Activated naive CD4-positive, alpha-beta T cell treated with anti-CD3 and anti-CD28 coated beads for 36 hours (primary cell): ENCODE measurements at places on chromosomes 3 and 15.

DNA sequence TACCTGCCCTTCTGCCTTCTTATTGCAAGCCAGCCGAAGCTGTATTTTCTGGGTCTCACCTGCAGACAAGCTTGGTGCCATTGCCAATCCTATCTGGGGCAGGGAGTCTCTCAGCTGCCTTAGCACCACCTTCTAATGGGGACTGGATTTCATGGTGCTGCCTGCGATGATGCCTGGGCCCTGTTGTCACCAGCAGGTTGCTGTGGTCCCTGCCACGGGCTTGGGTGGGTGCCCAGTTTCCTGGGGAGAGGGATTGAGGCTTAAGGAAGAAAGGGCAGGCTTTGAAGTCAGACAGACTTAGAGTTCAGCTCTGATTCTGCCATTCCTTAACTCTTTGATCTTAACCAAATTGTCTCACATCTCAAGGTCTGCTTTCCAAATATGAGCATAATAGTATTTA lies 87.4 kb upstream of the CD96 start:
- DNase-seq = no peak

- DNase-seq = no peak
These were observed 480.5 kb downstream of the OTOL1 start for GRCh38 chr3:161977063-161977462.

GRCh38 chr3:186321746-186322145 lies 40.3 kb downstream of the DGKG start:
- no peak for DNase-seq

DNA sequence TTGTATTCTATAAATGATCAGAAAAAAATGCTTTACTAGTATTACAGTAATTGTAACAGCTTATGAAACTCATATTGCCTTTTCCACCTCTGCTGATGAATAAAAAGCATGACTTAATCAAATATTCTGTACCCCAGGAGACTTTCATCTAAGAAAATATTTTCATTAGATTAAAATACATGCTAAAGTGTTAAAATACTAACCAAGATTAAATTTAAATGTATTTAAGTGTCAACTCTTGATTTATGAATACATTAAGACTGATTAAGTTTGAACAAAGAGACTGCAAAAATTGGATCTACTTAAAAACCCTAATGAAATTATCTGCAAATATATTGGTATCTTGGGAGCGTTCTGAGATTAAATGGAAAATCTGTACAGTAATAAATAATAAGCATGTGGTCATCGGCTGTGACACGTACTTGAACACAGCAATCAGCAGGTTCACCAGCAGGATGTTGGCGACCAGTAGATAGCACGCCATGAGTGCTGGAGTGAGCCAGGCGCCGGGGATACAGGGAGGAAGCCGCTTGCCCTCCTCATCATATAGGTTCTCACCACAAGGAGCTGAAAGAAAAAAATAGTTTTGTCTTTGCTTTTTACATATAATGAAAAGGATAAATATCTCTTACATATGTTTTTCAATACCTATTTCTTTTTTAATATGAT lies 36.6 kb upstream of the MTMR10 start:
- no peak for DNase-seq

DNA sequence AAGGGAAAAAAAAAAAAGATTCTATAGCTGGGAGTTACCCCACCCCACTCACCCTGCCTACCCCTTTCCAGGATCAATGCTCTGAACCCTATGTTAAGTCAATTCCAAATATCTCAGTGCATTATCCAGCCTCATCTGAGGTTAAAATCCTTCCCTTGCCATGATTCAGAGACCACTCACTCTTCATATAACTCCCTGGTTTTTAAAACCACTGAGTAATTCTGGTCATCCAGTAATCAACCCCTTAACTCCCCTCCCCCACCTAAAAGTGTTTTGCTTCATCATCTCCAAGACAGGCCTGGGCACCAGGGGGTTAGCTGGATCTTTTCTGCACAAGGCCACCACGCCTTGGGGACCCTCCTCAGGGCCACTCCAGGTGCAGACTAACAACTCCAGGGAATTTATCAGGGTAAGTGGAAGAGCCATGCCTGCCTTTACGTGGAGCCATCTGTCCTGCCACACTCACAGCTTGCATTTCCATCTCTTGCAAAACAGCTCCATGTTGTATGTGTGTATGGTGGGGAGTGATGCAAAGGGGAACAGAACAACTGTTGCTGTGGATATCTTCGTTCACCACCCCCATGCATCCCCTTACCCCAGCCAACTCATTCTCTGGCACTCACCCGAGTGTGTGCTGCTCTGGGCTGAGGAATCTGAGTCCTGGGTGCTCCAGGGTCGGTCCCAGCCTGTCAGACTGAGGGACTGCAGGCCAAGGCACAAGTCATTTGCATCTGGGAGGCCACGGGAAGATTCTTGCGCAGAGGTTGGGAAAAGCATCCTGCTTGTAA lies 30.7 kb upstream of the RPS17 start:
- no peak for DNase-seq

GRCh38 chr3:101939361-101940049 lies 90.2 kb downstream of the NFKBIZ start:
- no peak for DNase-seq

DNA sequence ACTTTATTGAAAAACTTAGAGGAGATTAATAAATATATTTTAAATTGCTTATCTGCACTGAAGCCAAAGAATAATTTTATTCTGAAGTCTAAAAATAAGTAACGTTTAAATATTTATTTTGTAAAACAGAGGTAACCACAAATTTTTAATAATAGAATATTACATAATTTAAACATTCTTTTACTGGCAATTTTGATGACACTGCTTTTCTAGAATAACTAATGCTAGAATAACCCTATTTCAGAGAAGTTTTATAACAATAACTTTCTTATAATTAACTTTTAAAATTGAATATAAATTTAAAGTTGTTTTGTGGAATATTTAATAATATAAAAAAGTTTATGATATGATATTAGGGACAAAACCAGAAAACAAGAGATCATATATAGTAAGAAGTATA lies 409.6 kb upstream of the KCNMB2 start:
- DNase-seq = no peak
